ENCODE measurements at places on chromosomes 3 and 15. TPM values are rescaled to one million over a fixed set of nuclear protein-coding genes. Genes with fewer than 3 reads are reported as not detected.

SI gene
- total RNA-seq, result not detected

- no peak overlapping the region for H3K27ac ChIP-seq
- no peaks in the 10 kb centered on the region for H3K4me1 ChIP-seq
- no peak for DNase-seq
- H3K36me3 ChIP-seq, result no peaks in the 10 kb centered on the region
- H3K27me3 ChIP-seq, result no peaks in the 10 kb centered on the region
Observed at GRCh38 chr3:143883151-143883550, 34.9 kb upstream of the SLC9A9 start.

DNA sequence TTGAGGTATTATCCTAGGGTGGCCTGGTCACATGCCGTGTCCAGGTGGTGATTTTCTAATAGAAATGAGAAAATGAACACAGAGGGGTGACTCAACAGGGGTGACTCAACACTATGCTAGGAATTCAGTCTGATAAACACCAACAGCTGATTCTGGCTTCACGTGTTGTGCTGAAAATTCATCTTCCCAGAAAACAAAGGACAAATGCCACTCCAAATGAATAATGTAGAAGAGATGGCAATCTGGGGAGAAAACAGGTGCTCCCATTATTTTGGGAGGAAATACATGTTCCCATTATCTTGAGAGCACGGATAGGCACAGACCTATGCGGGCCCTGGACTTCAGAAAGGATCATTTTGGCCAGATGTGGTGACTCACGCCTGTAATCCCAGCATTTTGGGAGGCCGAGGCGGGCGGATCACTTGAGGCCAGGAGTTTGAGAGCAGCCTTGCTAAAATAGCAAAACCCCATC, 101.2 kb upstream of the MEX3B start:
- H3K36me3 ChIP-seq, result peaks cover 30% of the 10 kb centered on the region
- H3K27ac ChIP-seq, result no peak overlapping the region
- no peak overlapping the region for H3K4me3 ChIP-seq
- no peaks in the 10 kb centered on the region for H3K4me1 ChIP-seq

DNA sequence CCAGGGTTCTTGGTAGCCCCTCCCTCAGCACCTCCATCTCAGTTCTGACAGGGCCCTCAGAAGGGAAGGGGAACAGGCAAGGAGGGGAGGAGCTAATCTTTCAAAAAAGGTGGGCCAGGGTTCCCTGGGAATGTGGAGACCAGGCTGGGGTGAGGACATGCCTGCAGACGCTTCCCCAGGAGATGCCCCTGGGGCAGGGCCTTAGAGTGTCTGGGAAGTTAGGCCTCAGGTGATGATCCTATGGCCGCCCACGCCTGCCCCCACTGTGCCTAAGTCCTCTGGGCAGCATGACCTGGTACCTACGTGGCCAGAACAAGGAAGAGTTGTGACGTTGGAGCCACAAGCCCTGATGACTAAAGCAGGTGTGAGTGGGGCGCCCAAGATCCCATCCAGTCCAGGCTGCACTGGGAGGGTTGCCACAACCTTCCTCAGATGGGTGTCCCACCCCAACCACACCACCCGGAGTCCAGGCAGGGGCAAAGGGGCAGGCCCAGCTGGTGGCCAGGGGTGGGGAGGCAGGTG, 3.9 kb upstream of the SEMA3B start:
- H3K27ac ChIP-seq, result no peak overlapping the region
- H3K4me3 ChIP-seq, result no peak overlapping the region
- no peak for DNase-seq
- no peaks in the 10 kb centered on the region for H3K36me3 ChIP-seq
- H3K27me3 ChIP-seq, result peaks cover 3% of the 10 kb centered on the region

- no peak overlapping the region for H3K4me3 ChIP-seq
- H3K36me3 ChIP-seq, result no peaks in the 10 kb centered on the region
- no peaks in the 10 kb centered on the region for H3K4me1 ChIP-seq
Observed at GRCh38 chr3:171234298-171235010, 207.9 kb upstream of the SLC2A2 start.
